MG63 (cell line): ENCODE measurements at places on chromosomes 16 and 17. TPM values are rescaled to one million over a fixed set of nuclear protein-coding genes. Genes with fewer than 3 reads are reported as not detected.

DNA sequence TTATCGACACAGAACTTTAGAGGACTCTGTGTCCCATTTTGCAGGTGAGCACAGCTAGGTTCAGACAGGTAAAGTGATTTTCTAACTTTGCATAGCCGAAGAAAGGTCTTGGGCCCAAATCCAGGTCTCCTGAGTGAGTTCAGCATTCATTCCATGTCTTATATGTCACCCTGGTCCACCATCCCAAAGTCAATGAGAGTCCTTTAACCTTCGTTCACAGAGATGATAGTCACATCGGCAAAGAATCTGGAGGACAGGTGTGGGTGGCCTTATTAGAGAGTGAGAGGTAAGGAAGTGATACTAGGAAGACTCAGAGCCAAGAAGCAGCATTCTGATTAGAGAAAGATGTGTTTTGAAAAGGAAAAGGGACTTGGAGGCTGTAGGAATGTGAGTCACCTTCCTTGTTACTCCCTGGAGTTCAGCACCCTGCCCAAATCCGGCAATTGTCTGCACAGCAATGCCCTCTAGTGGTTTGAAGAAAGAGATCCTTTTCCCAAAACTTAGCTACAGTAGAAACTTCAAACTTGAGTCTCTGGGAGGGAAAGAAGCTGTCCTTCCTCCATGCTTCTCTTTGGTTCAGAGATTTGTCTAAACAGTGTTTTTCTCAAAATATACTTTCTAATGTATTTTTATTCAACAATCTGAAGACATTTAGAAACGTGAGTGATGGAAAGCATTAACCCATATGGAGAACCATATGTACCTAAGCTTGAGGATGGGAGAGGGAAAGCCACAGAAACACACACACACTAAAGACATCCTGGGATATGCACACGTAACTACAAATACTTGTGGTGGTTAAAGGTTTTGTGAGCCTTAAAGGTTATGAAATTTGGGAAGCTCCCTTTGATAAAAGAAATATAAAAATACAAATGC, 96.4 kb upstream of the SHISA6 start:
- DNase-seq, result peak; percentile 57

- peak; percentile 24 for DNase-seq
These were observed 227.6 kb upstream of the ASIC2 start for GRCh38 chr17:33520426-33521330.

DNA sequence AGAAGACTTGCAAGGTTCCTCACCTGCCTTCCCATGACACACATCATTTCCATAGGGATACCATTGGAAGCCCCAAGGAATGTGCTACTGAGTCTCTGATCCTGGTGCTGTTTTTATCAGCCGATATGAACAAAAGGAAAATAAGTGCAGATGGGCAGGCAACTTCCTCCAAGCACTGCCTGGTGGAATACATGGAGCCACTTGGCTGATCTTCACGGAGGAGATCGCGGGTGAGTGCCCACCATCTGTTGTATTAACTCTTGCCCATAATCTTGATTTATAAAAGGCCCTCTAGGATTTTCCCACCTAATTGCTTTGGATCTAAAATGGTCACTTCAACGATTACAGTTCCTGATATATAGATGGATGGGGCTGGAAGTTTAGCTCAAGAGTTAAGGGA, 24.7 kb upstream of the CDRT15 start:
- no peak for DNase-seq

DNA sequence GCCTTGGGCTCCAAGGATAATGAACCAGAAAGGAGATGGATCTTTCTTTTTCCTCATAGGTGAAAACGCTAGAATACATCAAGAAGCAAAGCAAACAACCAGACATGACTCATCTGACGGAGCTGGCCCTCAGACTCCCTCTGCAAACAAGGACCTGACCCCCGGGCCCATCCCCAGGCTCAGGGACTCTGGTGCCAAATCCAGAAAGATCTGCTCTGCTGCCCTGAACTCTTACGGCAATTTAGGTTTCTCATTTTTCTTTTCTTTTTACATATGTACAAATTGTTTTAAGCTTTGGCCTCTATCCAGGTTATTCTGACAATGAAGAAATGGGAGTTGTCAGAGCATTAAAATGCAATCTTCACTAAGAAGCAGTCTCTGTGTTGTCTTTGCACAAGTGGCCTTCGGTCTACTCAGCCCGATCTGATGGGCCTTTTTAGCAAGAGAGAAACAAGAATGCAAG, 17.7 kb downstream of the KNOP1 start:
- peak; percentile 17 for DNase-seq

DNA sequence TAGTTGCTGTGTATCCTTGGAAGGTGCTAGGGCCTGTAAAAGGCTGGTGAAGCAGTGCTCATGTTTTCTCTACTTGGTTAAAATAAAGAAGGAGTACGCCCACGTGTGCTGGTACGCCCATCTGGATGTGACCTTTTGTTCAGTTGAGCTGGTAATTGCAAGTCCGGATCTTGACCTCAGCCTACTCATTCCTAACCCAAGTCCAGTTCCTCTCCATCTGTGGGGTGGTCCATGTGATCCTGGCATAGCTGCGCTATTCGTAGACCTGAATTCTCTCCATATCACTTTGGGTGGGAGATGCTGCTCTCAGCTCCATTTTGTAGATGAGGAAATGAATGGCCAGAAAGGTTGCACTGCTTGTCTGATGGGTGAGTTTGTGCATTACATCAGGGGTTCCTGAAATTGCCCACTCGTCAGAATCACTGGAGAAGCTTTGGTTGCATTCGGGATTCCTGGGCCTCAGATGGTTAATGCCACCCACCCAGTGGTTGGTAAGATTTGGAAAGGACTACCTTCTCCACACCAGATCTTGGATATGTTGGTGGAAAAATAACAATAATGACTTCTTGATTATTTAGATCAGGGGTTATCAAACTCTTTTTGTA, 328.8 kb downstream of the CPPED1 start:
- DNase-seq, result no peak

- no peak for DNase-seq
These were observed 3.1 kb downstream of the SLC26A11 start for GRCh38 chr17:80223142-80223815.

The CIITA gene
- not detected in 2 replicates for total RNA-seq

The MT1H gene
- total RNA-seq, result not detected in 2 replicates

The EVI2B gene
- total RNA-seq, result not detected in 2 replicates

The LGALS9B gene
- not detected in 2 replicates for total RNA-seq

The ADAT1 gene
- total RNA-seq, result 12.5 and 29.6 TPM in 2 replicates

The PIPOX gene
- total RNA-seq, result 0.69 and 1.6 TPM in 2 replicates
